ENCODE measurements at places on chromosomes 7 and 10. TPM values are rescaled to one million over a fixed set of nuclear protein-coding genes. Genes with fewer than 3 reads are reported as not detected.

- no peak for DNase-seq
Observed at GRCh38 chr7:151833691-151834090, 43.2 kb downstream of the PRKAG2 start.

GRCh38 chr7:2438775-2439174 lies 35.4 kb downstream of the CHST12 start:
- DNase-seq = no peak

The C10orf53 gene
- total RNA-seq = 0.16 TPM

- no peak for DNase-seq
Observed at GRCh38 chr10:87775766-87776165, 42.3 kb downstream of the ATAD1 start.

- no peak for DNase-seq
Observed at GRCh38 chr10:132579027-132579859, 41.7 kb downstream of the INPP5A start.

The CAV1 gene
- total RNA-seq = 0.57 TPM

All from activated T-helper 2 cell treated with anti-CD3 and anti-CD28 coated beads, Interferon-gamma antibody, Interleukin-2, Interleukin-4, amounts not matched to agents 10 μg/mL and 5 μg/mL and 100 μg/mL, durations not matched to agents 14 hours and 24 hours and 36 hours (primary cell).